ENCODE measurements at places on chromosomes 1 and 21.

GRCh38 chr1:38242506-38242905 lies 195.9 kb upstream of the POU3F1 start:
- no peak for DNase-seq

GRCh38 chr1:227174164-227174563 lies 144.1 kb downstream of the CDC42BPA start:
- no peak for DNase-seq

DNA sequence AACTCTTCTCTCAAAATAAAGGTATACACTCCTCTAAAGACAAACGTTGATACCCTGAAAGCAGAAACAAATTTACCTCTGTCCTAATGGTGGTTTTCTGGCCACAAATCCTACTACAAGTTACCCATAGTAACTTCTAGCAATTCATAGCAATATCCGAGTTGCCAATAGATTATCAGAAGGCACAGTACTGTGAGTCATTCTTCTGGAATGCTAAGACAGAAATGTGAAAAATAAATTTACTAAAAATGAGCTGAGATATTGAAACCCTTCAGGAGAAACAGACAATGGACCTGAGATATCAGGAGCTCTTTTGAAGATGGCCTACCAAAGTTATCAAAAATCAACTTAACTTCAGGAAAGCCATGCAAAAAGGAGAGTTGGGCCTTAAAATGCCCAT lies 715.0 kb upstream of the ADAMTS5 start:
- no peak for DNase-seq

DNA sequence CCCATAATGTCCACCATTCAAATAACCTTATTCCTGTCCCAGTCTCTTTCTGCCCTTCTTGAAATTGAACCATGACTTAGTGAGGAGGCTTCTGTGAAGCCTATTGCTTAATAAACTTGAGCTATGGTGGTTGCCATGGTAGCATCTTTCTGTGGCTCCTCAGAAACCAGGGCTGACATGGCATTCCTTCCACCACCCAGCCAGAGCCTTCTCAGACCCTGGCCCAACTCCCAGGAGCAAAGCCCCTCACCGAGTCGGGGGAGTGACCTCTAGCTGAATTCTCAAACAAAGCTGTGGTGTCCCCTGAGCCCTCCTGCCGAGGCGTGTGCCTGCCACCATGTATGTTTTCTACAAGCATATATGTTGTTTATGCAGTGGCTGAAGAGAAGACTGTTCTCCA lies 259.1 kb downstream of the CACNA1E start:
- no peak for DNase-seq

- DNase-seq, result no peak
Measured at GRCh38 chr1:101257500-101258325, 20.9 kb downstream of the S1PR1 start.

- DNase-seq, result no peak
Measured at GRCh38 chr1:61450454-61450853, 274.5 kb downstream of the TM2D1 start.

DNA sequence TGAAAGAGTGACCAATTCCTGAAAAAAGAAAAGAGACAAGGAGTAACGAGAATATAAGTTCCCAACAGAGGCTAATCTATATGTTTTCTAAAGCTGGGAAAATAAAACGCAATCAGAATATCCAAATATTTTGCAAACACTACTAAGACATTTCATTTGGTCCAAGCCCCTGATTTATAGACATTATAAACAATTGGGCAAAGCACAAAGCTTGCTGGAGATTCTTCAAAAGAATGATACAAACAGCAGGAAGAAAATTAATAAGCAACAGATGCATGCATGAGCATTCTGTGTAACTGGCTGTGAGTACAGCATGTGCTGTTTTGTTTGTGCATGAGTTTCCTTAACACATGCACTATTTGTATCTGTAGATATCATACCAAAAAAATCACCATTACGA lies 552.9 kb downstream of the LTN1 start:
- DNase-seq, result no peak

DNA sequence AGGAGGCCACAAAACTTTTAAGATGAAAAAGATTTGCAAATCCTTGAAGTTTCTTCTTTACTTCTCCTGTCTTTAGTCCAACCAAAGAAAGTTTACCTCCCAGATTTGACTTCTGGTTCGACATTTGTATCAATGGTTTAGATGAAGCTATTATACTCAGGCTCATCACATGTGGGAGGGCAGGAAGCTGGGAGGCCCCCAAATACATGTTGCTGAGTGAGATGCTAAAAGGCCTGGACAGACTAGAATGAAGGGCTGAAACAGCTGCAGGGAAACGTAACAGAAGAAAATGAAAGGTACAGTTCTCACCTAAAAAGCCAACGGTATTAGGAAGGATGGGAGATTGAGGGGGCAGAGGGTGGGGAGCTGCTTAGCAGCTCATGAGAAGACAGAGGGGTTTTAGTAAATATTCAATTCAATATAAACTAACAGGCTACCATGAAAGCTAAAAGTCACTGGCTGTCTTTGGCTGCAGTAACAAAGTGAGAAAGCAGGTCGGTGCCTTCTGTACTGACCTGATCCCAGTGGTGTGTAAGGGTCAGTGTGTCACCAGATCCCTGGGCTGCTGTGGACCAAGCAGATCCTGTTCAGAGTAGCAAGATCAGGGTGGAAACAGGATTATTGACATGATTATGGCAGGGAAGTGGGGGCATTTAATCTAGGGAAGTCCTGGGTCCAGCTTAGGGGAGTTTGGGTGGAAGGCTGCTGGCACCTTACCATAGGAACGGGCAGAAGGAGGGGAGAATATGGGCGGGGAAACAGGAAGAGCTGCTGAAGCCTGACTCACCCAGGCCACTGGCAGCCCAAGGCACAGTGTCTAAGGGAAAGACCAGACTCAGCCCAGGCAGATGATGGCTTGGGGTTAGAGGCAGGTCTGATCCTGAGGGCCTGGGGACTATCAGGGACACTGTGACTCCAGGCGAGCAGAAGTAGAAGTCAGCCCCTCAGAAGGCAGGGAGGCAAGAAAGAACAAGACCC lies 60.4 kb downstream of the KCNN3 start:
- DNase-seq, result no peak

DNA sequence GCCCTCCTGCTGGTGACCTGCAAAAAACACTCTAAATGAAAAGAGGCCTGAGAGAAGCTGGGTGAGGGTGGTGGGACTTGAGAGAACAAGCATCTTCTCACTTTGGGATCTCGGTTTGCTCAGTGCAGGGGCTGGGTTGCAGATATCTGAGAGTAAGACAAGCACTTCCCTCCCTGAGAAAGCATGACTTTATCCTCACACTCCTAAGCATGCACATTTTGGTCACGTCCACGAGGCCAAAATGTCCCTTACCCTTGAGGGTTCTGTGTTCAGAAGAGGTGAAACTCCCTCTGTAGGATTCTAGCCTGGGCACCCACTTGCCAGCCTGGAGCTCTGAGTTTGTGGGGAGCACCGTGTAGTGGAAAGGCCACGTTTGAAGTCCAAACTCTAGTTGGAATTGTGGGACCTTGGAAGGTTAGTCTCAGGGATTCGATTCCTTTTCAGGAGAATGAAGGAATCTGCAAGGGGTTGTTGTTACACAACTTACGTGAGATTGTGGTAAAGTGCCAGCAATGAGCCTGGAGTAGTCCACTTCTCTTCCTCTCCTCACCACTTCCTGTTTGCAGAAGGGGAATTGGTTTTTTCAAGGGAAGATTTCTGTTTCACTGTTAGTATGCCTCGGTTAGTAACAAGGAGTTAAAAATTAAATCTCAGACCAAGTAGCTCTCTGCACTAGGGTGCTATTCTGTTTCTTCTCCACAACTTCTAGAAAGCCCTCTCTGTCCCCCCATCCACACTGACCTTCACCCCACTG lies 3.0 kb downstream of the FCAMR start:
- DNase-seq, result no peak

- DNase-seq, result no peak
Measured at GRCh38 chr21:25426580-25426979, 180.7 kb downstream of the MRPL39 start.

DNA sequence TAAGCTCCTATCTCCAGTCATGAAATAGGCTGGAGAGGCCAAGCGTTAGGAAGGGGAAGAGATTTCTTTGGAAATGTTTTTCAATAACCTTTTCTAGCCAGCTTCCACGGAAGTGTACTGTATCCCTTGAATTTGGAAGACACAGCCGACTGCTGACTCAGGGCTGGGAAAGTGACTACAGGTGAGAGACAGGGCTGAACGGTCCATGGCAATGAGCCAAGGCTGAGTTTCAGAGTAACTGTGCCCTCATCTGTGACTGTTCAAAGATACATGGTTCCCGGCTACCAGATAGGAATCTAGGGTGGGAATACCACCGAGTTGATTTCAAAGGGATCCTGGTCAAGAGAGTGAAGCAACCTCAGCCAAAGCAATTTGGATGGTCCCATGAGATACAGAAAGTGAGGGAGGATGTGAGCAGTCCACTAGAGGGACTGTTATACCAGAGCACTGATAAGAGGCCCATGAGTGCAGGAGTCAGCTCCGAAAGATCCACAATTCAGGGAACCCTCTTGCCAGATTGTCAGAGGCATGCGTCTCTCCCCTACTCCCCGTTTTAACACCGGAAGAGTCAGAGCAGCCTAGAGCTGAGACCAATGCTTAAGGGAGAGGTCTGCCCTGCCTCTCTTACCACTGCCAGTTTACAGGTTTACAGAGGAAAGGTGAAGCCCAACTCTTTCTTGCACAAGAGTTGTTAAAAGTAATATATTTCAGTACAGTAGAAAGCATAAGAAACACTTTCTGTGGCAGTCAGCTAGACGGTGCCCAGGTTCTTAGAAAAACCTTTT lies 3.2 kb upstream of the KRTAP19-8 start:
- no peak for DNase-seq

- no peak for DNase-seq
Measured at GRCh38 chr21:26107429-26107828, 63.1 kb downstream of the APP start.

- no peak for DNase-seq
Measured at GRCh38 chr1:34655875-34656240, 99.0 kb upstream of the GJB5 start.

- DNase-seq, result no peak
Measured at GRCh38 chr1:32536764-32537163, 2.5 kb upstream of the ZBTB8A start.

DNA sequence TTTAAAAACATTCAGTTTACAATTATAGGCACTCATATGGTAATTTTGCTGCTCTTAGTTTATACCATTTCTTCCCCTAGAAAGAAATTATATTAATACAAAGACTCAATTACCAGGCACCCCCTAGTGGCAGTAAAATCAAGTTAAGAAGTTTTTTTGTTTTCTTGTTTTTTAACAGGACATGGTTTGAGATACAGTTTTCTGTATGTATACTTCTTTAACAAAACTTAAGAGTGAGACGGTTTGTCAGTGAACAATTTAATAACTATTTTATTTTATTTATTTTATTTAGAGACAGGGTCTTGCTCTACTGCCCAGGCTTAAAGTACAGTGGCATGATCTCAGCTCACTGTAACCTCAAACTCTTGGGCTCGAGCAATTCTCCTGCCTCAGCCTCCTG lies 224.6 kb downstream of the FAF1 start:
- DNase-seq, result no peak

Measured in stimulated activated CD8-positive, alpha-beta memory T cell treated with anti-CD3 and anti-CD28 coated beads, Interleukin-12 subunit alpha, Interleukin-12 subunit beta, amount 100 ng/mL, for 1 hour (primary cell).